BJ (cell line): ENCODE measurements at places on chromosomes 12 and 14. TPM values are rescaled to one million over a fixed set of nuclear protein-coding genes. Genes with fewer than 3 reads are reported as not detected.

GRCh38 chr14:73553845-73554244, 4.9 kb downstream of the HEATR4 start:
- DNase-seq: no peak

GRCh38 chr12:44875954-44876543, at the start of gene NELL2:
Gene NELL2, minus strand, starts transcription at chr12:44876315. Its CDS starts 446 bp downstream, at chr12:44875869.
- no peak for DNase-seq

- DNase-seq: no peak
Measured at GRCh38 chr14:46322730-46323403, 328.7 kb downstream of the RPL10L start.

GRCh38 chr12:108630481-108631207, 3.0 kb downstream of the SELPLG start:
- peak; percentile 84 for DNase-seq

DNA sequence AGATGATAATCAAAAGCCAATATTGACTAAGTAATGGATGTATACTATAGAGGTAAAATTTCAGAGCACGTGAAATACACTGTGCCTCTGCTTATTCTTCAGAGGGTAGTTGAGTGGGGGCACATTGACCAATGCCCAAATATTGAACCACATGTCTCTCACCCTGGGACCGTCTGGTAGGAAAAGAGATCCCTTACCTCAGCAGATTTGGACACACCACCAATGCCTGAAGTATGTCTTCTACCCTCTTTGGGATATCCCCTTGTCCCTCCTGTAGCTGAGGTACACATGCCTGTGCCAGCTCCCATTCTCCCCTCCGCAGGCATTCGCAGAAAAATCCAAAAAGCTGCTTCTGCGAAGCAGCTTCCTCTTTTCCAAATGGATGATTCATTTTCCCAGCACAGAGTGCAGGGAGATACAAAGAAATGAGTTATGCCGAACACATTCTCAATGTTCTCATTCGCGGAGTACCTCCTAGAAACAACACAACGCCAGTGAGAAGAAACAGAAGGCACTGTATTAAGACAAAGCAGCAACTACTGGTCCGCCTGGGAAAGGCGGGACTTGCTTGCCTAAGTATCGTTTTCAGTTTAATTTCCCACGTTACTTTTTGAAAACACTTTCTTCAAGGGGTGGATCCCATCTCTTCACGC, 691 bp downstream of the ZFYVE26 start:
- DNase-seq: peak; percentile 9

The STYK1 gene
- polyA plus RNA-seq: 0.74 and 0.92 TPM in 2 replicates

The RFX4 gene
- polyA plus RNA-seq: not detected in 2 replicates

The TEX52 gene
- polyA plus RNA-seq: not detected in 2 replicates

The CRIP2 gene
- polyA plus RNA-seq: 8.0 and 19.5 TPM in 2 replicates

DNA sequence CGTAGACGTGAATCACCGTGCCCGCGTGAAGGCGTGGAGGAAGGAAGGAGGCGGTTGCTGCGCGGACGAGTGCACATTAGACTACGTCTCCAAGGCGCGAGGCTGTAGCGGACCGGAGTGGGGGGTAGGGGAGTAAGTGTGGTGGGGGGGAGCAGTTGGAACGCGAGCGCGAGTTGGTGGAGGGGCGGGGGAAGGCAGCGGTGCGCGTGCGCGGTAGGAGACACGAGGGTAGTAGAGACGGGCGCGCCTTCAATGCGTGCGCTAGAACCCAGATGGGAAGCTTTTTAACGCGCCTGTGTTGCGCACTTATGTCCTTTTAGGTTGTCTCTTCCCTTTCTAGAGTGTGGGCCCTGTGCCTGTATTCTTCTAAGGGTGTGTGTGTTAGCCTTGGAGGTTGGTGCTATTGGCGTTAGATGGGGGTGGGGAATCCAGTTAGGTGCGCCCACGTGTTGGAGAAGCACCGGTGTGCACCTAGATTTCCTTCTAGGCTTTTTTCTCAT, 604 bp downstream of the EIF4B start:
- DNase-seq: no peak
